WTC11 (cell line): ENCODE measurements at places on chromosomes 2 and 18.

GRCh38 chr2:98301469-98301868 lies 44.8 kb upstream of the CNGA3 start:
- no peak for DNase-seq

- DNase-seq = no peak
Observed at GRCh38 chr2:89850881-89851582, 1159.6 kb downstream of the RPIA start.

- DNase-seq = no peak
Observed at GRCh38 chr2:84704505-84705244, 176.2 kb downstream of the TRABD2A start.

DNA sequence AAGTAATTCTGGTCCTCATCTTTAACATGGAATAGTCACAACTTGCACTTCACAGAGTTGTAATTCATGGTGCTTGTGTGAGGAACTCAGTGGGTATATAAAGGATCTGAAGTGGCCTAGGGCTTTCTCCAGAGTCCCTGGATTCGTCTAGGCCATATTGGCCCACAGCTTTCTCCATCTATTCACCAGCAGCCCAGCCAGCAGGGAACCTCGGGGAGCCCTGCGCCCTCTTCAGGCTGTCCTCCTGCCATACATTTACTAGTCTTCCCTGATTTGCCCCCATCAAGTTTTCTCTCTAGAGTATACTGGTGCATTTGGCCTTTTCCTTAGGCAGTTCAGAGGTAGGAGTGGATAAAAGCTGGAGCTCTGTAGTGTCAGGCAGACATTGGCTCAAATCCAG lies 278.3 kb downstream of the MYCN start:
- peak; percentile 54 for DNase-seq

- no peak for DNase-seq
Observed at GRCh38 chr2:70469435-70469834, 84.2 kb downstream of the TGFA start.

DNA sequence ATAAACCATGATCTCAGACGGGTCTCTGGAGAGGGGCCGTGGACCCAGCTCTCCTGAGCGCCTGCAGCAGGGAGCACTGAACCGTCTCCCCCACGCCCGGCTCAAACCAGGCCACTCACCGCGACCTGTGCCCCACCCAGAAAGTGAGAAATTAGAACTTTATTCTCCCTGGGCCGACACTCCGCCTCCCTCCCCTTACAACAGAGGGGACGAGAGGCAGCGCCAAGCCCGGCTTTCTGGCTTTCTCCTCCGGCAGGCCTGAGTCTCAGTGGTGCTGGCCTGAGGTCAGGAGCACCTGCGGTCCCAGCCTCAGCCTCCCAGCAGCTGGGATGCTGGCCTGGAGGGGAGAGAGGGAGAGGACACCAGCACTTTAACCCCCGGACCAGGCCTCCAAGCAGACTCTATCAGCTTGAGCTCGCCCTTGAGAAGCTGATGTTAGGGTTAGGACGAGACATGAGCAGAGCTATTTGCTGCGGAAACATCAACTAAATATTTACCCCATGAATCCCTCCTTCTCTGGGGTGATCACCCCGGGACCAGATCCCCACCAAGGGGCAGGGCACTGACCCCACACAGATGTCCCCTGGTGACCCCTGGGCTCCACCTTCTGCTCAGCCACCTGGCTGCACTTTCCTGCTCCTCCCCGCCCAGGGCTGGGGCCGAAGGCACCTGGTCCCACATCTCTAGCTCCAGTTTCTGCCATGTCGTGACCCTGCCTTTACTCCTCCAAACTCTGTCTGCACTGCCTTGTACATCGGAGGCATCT lies 856.3 kb upstream of the SALL3 start:
- no peak for DNase-seq

GRCh38 chr2:127024769-127025358 lies 82.1 kb downstream of the BIN1 start:
- DNase-seq = peak; percentile 79

- DNase-seq = no peak
Observed at GRCh38 chr2:5549771-5550170, 142.4 kb upstream of the SOX11 start.

GRCh38 chr2:42371611-42372473 lies 10.8 kb upstream of the COX7A2L start:
- no peak for DNase-seq

DNA sequence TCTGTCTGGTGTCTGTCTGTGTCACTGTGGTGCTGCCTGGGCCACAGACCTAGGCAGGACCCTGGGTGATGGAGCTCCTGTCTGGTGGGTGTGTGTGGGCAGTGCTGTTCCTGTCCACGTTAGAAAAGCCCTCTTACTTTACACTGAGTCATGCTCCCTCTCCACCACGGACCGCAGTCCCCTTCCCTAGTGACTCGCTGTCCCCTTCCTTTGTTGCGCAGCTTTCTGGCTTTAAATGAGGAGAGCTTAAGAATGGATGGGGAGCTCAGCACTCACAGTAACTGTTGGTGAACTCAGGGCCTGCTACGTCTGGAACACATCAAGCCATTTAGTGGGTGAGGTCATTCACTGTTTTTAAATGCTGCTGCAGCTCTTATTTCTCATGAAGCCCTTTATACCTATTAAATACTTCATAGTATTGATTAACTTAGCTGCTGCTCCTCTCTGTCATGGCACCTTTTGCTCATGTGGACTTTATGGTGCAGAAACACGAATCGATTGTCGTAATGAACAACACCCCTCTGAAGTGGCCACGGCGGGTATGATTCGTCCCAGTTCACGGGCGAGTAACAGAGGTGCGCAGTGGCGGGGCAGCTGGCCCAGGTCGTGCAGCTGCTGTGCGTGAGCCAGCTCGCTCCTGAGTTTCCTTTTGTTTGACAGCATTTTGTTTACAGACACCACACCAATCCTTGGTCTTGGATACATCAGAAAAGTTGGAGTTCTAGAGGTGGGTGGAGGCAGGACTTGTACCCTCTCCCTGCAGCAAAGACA lies 100.4 kb downstream of the LDLRAD4 start:
- DNase-seq = no peak

DNA sequence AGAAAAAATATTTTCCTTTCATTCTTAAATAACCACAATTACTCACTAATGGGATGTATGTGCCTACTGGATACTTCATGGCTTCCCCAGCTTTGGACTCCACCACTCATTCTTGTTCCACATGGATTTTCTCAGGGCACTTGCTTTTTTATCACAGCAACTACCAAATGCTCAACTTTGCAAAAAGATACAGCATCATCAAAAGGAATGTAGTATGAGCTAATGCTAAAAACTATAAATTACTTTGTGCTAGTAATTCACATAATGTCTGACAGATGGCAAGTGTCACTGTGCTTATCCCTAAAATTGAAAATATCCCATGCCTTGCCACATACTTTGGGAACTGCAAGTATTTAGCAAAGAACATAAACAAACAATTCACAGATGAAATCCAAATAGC lies 130.4 kb upstream of the ZFP36L2 start:
- no peak for DNase-seq

- no peak for DNase-seq
Observed at GRCh38 chr2:174794851-174795374, 30.6 kb upstream of the CHRNA1 start.

GRCh38 chr2:213234641-213235040 lies 49.6 kb upstream of the SPAG16 start:
- no peak for DNase-seq

GRCh38 chr2:232501794-232502390 lies 14.3 kb upstream of the ECEL1 start:
- no peak for DNase-seq

GRCh38 chr2:167264380-167264779 lies 376.1 kb downstream of the XIRP2 start:
- peak; percentile 43 for DNase-seq

GRCh38 chr2:65727816-65728215 lies 295.4 kb upstream of the SPRED2 start:
- no peak for DNase-seq

DNA sequence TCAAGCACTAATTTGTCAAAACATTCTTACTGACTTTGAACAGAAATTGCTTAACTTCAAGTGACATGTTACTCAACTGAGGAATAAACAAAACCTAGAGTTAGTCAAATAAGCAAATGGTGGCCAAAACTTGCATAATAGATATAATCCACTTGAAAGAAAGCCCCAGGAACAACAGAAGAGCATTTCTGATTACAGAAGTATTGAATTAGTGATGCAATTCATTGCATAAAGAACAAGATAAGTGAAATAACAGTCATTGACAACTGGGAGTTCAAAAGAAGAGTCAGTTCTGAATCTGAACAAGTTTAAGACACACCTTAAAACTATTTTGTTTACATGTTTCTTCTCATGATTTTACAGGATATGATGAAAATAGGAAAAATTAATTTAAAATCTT lies 30.8 kb downstream of the COBLL1 start:
- DNase-seq = no peak

DNA sequence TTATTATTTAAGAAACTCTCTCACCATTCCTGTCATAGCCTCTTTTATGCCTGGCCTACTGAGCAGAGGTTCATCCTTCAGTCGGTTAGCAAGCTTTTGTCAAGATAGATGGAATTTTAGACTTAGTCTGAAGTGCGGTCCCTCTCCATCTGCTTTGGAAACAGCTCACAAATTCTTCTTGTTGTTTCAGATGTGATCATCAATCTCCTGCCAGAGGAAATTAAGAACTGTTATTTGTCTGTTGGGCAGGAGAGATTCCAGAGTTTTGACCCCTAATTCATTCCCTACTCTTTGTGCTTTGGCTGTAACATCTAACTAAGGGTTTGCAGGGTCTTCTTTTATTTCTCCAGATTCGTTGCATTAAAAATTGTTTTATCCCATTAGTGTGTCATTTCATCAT lies 56.4 kb downstream of the LRRTM1 start:
- no peak for DNase-seq

DNA sequence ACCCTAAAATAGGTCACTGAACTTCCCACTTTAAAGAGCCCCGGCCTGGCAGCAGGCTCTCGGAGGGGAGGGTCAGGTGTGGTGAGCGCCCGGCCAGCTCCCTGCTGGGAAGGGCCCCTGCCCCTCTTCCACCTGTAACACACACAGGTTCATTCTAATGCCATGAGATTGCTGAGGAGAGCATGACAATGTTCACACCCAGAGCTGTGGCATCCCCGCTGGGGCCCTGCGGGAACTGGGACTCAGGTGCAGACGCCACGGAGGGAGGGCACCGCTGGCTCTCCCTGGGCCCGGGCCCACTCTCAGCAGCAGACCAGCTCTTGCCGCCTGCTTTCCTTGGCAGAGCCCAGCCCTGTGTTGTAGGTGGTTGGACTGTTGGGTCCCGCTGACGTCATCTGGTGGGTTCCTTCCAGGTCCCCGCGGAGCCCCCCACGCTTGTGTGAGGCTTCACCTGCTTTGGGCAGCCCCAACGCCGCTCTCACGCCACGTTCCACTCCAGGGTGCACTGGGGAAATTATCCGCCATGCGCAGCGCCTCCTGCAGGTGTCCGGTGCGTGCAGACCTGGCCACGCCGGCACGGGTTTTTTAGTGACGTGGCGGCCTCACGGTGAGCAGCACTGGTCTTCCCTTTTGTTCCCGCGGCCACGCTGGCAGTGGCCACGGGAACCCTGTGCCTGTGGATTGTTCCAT lies 50.4 kb upstream of the KCNG2 start:
- no peak for DNase-seq

DNA sequence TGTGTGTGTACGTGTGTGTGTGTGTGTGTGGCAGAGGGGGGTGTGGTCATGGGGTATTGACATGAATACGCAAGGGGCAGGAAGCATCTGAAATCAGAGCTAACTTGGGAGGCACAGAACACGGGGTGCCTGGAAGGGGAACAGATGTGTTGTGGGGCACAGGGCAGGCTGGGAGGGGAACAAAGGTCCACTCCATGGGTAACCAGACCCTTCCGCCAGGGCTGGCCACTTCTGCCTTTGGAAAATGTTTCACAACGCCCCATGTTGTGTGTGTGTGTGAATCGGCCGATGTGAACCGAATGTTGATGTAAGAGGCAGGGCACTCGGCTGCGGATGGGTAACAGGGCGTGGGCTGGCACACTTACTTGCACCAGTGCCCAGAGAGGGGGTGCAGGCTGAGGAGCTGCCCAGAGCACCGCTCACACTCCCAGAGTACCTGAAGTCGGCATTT lies at the start of gene SLC11A1:
SLC11A1 (plus strand) TSS at position 358 of the 451 bp plus-strand sequence. CDS start 96 bp downstream, outside the sequence.
- DNase-seq = no peak

DNA sequence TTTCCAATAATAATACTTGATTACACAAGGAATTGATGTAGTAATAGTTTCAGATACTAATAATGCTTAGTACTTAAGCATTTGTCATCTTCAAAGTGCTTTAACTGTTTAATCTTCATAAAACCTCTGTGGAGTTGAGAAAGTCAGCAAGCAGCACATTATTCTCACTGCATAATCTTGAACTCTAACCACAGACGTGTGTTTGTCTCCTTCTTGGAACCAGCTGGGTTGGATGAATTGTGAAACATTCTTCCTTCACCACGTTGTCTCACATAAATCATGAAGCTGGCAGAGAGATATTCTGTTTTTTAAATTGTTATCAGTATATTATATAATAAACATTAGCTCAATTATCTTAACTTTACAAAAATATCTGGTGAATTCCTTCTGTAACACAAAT lies 55.1 kb upstream of the LDAH start:
- no peak for DNase-seq

DNA sequence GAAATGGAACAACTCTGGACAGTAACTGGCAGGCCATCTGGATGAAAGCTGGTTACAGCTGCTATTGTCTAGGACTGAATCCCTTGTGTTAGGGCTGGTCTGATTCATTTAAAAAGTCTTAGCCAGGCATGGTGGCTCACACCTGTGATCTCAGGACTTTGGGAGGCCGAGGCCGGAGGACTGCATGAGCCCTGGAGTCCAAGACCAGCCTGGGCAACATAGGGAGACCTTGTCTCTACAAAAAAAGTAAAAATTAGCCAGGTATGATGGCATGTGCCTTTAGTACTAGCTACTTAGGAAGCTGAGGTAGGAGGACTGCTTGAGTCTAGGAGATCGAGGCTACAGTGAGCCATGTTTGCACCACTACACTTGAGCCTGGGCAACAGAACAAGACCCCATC lies 15.5 kb upstream of the CFLAR start:
- DNase-seq = no peak

DNA sequence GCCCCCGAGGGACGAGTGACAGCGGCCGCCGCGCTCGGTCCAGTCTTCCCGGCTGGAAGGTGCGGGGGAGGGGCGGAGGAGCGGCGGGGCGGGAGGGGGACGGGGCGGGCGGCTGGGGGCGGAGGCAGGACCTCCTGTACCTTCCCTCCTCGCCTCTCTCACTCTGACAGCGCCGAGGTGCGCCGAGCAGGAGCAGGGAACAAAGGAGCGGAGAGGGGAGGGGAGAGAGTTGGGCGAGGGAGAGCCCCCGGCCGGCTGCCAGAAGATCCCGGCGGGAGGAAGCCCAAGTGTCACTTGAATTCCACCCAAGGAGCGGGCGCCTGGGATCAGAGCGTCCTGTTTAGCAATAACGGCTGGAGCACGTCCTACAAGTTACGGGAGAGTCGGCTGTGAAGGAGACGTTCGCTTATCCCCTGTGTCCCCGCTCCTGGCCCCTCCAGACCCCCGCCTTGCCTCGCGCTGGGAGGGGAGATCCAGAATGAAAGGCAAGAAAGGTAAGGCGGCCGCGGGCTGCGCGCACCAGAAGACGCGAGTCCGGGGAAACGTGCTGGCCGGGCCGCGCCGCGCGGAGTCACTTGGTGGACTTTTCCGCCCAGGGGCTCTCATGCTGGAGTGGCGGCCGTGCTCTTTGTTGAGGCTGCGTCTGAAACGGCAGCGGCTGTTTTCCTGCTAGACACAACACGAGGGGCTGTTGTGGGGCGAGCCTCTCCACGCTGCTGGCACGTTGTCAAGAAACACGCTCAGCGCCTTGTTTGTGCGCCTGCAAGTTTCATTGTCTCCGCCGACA lies at the start of gene TGIF1:
TGIF1 (plus strand) TSS at position 161 of the 787 bp plus-strand sequence; CDS start at position 479, 318 bp downstream.
- peak; percentile 79 for DNase-seq

- no peak for DNase-seq
Observed at GRCh38 chr2:64721320-64721623, 67.6 kb upstream of the SERTAD2 start.

- DNase-seq = no peak
Observed at GRCh38 chr2:33111002-33111446, 164.3 kb downstream of the LTBP1 start.
